Posterior cingulate gyrus (tissue), 11 donors: ENCODE measurements at places on chromosomes 5 and 9.

DNA sequence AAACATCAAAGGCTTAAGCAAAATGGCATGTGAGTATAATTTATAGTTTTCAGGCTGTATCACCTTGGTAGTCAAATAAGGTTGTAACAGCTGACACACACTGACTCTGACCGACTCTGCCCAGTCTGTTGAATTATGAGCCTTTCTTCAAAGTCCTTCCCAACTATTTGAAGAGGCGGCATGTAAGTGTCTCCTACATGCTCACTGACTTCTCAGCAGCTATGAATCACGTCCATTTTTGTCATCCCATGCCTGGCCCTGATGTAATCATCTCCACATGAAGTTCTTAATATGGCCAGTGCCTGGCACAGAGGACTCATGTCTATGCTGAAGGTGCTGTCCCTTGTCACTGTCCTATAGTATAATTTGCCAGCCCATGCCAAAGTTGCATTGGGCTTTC, 5.1 kb upstream of the PTBP3 start:
- DNase-seq, result no peak

DNA sequence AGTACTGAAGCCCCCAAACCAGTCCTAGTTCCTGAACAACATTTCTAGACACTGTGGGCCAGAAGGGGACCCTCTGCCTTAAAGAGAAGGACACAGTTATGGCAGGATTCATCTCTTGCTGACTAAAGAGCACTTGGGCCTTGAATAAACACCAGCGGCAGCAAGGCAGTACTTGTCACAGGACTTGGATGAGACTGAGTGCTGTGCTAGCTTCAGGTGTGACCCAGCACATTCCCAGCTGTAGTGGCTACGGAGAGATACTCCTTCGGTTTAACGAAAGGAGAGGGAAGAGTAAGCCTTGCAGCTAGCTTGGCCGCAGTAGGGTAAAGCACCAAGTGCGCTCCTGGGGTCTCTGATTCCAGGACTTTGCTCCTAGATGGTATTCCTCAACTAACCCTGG, 10.9 kb upstream of the STX17 start:
- DNase-seq, result no peak

DNA sequence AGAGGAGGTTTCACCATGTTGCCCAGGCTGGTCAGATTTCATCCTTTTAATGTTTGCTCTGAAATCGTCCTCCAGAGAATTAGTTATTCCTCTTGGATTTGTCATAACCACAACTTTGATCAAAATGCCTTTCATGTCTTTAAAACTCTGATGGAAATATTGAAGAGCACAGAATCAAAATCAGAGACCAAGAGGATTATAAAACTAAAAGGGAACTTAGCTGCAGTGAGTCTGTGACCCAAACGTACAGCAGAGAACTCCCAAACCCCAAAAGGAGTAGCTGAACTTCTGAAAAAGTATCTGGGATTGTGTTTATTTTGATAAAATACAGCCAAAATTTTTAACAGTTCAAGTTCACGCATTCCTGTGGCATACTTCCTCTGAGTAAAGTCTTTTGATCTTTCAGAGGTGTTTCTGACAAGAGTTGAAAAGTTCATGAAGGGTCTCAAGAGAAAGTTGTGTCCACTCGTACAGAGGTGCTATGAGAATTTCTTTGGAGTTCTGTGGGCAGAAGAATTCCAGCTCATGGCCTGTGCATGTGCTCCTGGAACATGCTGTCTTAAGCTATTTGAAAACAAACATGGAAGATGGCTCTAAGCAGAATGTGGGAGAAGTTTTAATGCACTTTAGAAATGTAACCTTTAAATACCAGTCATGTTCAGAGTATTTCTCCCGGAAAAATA, 124.0 kb downstream of the ESM1 start:
- DNase-seq, result no peak

DNA sequence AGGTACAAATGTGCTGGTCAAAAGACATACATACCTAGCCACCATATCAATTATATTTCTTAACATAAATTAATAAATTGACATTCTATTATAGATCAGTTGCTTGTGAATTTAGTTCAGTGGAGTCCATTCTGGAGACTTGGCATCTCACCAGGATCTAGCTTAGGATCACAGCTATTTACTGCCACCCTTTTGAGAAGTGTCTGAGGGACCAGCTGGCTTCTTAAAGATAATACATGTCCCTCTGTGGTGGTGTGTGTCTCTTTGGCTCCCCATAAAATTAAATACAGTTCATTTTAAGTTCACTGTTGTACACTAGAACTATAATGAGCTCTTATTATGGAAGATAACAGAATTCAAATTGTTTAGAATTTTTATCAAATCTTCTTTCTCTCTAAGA, 290.7 kb downstream of the PRELID2 start:
- DNase-seq, result no peak

DNA sequence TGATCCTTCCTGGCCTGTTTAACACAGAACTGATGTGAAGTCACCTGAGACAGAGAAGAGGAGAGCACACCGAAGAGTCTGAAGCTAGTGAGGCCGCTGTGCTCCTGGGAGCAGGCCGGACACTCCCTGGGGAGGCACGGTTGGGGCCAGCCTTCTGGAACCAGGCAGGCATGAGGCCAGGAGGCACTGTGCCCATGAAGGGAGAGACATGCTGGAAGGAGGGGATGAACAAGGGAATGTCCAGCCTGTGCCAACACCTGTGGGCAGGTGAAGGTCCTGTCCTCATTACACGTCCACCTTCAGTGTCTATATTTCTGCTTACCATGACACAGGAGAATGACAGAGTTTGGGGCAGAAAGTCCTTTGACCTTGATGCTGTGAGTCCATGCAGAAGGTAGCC, 183.8 kb upstream of the S1PR3 start:
- no peak for DNase-seq

- no peak for DNase-seq
Observed at GRCh38 chr5:147397616-147398015, 112.3 kb downstream of the DPYSL3 start.
